ENCODE measurements at places on chromosomes 2 and 18.

DNA sequence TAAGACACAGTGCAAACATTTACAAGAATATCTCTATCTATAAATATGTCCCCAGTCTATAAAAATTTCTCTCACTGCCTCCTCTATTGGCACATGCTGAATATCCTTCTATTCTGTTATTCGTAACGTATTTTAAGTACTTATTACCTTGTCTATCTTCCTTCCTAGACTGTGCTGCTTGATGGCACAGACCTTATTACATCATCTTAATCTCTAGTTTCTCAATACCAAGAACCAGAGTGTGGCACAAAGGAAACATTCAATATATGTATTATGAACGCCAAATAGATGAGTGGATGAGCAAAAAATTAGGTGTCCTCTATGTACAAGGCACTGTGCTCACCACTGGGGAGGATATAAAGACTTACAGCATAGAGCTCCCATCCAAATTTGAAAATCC, 282.8 kb downstream of the NBAS start:
- no peak for ATAC-seq

- no peak for ATAC-seq
Observed at GRCh38 chr2:100045000-100045399, 97.4 kb downstream of the AFF3 start.

DNA sequence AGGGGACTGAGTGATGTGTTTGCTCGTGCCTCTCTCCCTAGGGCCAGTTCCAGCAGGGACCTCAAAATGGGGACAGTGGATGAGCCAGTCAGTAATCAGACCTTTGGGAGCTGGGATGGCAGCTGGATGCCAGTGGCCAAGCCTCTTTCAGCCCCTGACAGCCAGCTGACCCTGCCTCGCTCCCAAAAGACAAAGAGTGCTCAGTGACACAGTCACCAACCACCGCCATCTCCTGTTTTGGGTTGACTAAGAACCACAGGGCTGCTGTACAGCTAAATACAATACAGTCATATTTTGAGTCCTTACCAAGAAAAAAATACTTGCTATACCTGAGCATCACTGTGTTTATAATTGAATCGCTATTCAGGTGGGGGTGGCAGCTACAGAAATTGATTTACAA, 75.7 kb downstream of the POU3F3 start:
- ATAC-seq: no peak

DNA sequence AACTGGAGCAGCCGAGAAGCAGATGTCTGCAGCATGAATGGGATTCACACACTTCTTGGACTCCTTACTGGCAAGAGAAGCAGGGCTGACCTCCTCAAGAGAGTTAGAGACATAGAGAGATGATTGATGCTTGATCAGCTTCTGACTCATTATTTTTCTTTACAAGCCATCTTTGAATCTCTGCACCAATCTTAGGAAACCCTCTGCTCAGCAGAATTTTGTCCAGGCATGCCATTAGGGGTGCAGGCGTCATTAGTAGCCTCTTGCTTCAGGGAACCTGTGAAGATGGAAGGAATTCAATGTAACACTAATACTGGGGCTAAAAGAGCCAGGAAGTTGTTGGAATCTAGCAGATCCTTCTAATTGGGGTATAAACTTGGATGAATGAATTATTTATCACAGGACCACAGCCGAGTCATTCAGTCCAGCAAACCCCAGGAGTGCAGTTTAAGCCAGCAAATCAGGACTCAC, 151.8 kb downstream of the MGAT5 start:
- ATAC-seq: no peak

- ATAC-seq: no peak
Observed at GRCh38 chr2:143686585-143687164, 557.5 kb downstream of the ARHGAP15 start.

- ATAC-seq: no peak
Observed at GRCh38 chr2:1900732-1901131, 156.4 kb upstream of the PXDN start.

GRCh38 chr2:120251078-120251477, 1.6 kb upstream of the RALB start:
- no peak for ATAC-seq

DNA sequence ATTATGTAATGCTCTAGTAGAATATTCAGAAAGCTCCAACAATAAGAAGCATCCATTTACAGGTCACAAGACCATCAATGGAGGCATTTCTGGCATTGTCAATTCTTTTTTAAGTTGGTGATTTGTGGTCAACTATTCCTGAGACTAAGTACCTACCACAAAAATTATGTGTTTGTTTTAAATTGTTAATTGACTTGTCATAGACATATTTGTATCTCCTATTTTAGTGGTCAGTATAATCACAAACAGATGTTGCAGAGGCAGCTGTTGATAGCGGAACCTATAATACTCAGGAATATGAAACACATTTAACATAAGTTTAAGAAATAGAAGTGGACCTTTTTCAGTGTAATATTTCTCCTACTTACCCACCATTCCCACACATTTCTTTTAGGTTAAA, 430.1 kb downstream of the CCDC85A start:
- ATAC-seq: no peak

DNA sequence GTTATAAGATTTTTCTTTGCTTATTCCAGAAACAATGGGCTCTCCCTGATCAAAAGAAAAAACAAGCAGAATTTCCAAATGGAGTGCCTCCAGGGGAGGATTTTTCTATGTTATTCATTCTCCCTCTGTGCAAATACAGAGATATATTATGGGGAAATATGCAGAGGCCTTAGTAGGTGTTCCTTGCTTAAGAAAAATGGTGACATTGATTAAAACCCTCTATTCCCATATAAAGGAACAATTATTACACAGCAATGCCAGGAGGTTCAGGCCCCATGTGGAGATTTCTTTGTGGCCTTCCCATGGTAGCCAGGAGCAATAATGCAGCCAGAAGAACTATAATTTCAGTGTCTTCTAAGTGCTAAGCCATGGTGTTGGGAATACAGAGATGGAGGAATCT, 255.9 kb upstream of the CXCR4 start:
- no peak for ATAC-seq

- no peak for ATAC-seq
Observed at GRCh38 chr2:95113464-95113863, 8.1 kb downstream of the MRPS5 start.

GRCh38 chr2:100321866-100322820, at the start of gene LONRF2:
Gene LONRF2, minus strand, starts transcription at chr2:100322501. Its CDS starts 408 bp downstream, at chr2:100322093.
- no peak for ATAC-seq

- no peak for ATAC-seq
Observed at GRCh38 chr2:197675246-197675645, at the start of gene RFTN2. Gene RFTN2, minus strand, starts transcription at chr2:197675587. Its CDS starts 129 bp downstream, at chr2:197675458.

DNA sequence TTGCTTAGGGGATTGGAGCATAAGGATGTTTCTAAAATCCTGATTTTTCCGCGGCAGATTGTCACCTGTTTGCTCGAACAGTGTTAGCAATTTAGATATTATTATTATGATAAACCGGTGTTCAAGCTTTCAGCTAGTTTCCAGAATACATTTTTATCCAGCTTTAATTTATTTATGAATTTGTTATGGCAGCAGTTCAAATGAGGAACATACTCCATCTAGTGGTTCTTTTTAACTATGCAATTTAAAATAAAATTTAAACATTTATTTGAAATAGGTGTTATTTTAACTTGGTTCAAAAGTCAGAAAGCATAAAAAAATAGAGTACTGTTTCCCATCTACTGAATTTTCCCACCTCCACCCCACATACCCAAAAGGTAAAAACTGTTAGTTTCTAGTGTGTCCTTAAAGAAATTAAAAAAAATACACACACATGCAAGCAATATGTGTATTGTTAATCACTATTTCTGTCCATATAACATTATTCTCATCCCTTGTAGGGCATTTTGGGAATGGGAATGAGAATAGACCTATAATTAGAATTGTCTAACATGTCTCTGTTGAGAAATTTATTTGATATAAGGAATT, 23.2 kb downstream of the ACOXL start:
- no peak for ATAC-seq

GRCh38 chr2:45836316-45836715, 184.8 kb downstream of the PRKCE start:
- ATAC-seq: no peak

- ATAC-seq: no peak
Observed at GRCh38 chr2:18436503-18437005, 123.9 kb downstream of the RDH14 start.

GRCh38 chr2:128485761-128486639, 167.3 kb upstream of the HS6ST1 start:
- ATAC-seq: no peak

- ATAC-seq: no peak
Observed at GRCh38 chr2:94995553-94996304, 29.8 kb upstream of the MAL start.

GRCh38 chr2:172574965-172575364, 19.1 kb downstream of the PDK1 start:
- ATAC-seq: no peak

DNA sequence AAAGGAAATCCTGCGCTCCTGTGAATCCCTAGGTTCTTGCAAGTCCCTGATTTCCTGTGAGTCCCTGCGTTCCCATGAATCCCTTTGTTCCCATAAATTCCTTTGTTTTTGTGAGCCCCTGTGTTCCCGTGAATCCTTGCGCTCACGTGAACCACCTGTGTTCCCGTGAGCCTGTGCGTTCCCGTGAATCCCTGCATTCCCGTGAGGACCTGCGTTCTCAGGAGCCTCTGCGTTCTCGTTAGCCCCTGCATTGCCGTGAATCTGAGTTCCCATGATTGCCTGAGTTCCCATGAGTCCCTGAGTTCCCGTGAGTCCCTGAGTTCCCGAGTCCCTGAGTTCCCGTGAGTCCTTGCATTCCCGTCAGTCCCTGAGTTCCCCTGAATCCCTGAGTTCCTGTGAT, 71.5 kb downstream of the SNTG2 start:
- ATAC-seq: no peak

DNA sequence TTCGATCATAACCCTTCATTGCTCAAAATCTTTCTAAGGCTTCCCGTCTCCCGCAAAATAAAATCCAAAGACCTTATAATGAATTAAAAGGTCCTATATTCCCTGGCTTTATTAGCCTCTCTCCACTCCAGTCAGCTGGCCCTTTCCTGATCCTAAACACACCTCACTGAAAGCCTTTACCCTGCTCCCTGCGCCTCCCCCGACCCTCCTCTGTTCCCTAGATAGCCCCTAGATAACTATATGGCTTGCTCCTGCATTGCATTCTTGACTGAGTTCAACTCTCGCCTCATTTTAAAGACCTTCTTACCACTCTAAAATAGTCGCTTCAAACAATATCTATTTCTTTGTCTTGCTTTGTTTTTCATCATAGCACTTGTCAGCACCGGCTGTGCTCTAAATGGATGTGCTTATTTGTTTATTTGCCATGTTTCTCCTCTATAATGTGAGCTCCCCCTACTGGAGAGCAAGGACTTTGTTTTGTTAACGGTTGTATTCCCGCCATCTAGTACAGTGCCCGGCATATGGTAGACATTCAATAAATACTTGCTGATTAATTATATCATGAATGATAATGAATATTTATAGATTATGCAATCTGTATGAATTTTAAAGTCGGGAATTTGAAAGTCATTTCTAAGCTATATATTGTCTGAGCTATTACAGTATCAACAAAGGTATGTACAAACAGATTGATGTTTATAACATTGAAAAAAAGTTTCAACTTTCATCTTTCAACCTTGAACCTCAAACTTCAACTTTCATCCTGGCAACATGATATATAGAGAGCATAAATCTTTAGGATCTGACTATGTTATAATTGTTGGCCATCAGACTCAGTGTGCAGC, 32.4 kb upstream of the VIT start:
- ATAC-seq: peak; percentile 63

DNA sequence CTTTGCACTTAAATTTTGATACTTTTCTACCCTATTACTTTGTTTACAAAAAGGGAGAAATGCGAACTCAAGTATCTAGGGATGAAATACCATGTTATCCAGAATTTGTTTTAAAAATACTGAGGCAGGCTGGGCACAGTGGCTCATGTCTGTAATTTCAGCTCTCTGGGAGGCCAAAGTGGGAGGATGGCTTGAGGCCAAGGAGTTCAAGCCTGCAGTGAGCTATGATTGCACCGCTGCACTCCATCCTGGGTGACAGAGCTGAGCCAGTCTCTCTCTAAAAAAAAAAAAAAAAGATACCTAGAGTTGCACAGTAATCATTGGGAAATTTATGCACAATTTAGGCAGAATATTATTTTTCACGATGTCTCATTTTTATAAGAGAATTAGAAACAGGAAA, 12.4 kb upstream of the VAPA start:
- ATAC-seq: no peak

- no peak for ATAC-seq
Observed at GRCh38 chr2:49860834-49861233, 706.5 kb upstream of the FSHR start.

- ATAC-seq: no peak
Observed at GRCh38 chr2:178223806-178224205, 29.5 kb downstream of the OSBPL6 start.

GRCh38 chr18:27921904-27922751, 254.8 kb downstream of the CDH2 start:
- ATAC-seq: no peak

DNA sequence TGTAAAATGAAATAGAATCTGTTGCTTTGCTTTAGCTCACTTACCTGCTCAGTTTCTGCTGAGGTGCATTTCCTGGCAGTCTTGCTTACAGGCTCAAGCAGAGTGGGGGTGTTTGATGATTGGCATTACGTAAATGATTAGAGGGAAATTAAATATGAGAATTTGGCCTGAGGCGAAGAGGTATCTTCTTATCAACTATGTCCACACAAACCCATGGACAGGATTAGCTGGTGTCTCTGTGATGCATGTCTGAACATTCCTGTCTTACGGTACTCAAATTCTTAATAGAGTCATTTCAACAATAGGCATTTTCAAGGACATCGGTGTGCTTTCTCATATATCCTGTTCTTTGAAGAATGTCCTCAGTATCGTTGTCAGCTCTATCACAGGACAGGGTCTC, 102.1 kb downstream of the PRPF40A start:
- no peak for ATAC-seq

GRCh38 chr2:113886479-113887008, 3.3 kb upstream of the ACTR3 start:
- no peak for ATAC-seq

DNA sequence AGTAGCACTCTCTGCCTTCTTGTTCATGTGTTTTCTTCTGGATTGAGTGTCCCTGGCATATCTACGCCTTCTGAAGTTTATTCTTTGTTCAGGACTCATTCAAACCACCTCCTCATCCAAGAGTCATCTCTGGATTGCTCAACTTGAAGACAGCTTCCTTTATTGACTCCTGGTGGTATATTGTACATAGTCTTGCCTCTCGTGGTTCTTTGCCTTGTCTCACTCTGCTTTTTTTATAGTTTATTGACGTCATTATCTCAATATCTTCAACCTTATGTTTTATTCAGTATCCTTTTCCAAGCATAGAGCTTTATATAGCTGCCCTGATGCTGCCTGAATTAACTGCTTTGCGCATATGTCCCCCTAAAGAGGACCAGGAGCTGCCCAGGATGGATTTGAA, 161.7 kb downstream of the INSIG2 start:
- ATAC-seq: no peak

DNA sequence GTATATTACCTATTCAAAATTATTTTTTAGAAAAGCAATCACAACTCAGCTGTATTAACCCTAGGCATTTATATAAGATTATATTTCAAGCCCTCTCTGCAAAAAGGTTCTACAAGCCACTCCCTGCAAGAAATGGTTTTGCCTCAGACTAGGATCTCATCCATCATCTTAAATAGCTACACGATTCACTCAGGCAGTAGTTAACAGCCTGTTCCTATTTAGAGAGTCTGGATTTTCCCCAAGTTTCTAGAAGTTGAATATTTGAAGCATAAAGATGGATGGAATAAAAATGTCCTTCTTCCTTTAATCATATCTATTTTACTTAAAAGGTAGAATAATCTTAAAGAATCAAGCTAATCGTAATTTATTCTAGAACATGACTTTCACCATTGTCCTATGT, 167.1 kb upstream of the STK17B start:
- no peak for ATAC-seq

- no peak for ATAC-seq
Observed at GRCh38 chr2:20638646-20639430, 12.1 kb downstream of the HS1BP3 start.
